ENCODE measurements at places on chromosomes 4 and X.

DNA sequence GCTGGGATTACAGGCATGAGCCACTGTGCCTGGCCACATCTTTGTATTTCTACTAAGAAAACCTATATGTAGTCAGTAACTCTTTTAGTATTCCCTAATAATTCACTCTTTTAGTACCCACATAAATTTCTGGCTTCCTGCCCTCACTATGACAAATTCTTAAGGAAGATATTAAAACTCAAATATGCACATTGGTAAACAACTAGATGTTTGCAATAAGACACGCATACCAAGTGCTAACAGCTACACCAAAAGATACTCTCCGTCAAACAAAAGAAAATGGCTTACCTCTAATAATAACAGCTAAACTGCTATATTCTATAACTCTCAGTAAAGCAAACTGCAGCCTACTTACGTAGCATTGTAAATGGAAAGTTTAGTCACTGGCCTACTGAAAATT lies 6.3 kb downstream of the UBA6 start:
- DNase-seq, result no peak

DNA sequence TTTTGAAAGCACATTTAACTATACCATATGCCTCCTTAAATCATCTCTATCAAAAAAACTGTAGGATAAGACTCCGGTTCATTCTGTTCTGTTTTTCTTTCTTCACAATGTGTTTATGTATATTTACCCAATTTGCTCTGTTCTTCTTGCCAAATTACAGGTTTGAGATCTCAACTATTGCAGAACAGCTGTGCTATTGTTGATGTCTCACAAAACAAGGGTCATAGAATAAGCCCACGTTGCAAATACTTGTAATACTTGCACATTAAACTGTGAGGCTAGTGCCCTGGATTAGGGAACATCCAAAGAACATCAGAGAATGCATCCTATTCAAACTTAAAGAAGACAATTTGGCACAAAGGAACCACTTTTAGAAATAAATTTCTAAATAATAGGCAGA lies 45.4 kb downstream of the ANTXR2 start:
- DNase-seq, result no peak

- DNase-seq, result no peak
These were observed 118.0 kb downstream of the DRD5 start for GRCh38 chr4:9899306-9900055.

GRCh38 chr4:185357211-185357610 lies 38.5 kb downstream of the LRP2BP start:
- DNase-seq, result no peak

DNA sequence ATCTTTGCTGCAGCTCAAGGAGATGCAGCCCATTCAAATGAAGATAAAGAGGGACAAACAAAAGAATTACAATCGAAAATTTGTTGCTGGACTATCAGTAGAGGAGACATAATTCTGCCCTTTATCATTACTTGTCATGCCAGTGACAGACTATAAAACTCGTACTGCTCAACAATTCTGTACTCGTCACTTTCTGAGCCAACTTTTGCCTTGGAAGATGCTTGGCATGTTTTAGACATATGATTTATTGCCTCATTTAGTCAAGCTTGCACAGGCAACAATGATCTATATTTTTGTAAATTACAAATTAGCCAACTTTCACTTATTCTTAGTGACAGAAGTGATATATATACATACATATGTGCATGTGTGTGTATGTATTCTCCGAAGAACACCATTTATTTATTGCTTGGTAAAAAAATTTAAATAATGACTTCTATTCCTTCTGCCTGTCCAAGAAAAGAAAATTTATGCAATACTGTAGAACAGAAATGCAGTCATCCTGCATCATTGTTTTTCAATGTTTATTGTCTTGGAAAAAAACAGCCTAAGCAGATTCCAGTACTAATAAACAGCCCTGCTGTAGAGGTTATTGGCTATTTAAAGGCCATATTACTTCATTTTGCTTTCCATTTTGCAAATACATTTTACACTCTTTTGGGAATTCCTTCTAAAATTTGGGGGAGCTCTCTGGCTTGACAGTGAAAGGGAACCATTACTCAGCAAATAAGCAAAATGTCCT lies 374.9 kb upstream of the GALNT7 start:
- DNase-seq, result no peak

GRCh38 chr4:147831551-147832171 lies 99.8 kb downstream of the ARHGAP10 start:
- DNase-seq, result no peak

DNA sequence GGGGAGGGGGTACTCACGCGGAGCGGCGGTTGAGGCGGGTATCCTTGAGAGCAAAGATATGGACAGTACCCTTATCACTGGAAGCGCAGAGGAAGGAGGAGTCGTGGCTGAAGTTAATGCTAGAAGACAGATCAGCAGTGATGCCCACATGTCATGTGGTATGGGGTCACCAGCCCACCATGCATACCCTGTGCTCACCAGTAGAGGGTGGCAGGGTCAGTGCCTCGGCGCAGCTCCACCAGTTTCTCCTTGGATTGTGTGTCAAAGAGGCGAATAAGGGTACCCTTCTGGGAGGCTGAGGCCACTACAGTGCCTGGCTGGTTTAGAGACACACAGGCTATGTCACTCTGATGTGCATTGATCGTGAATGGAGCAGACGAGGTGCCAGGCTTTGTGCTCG lies 1.5 kb upstream of the PRAF2 start:
- DNase-seq, result no peak

GRCh38 chr4:130110189-130110588 lies 1014.2 kb downstream of the C4orf33 start:
- DNase-seq, result no peak

Data from type B pancreatic cell (in vitro differentiated cells).